ENCODE measurements at places on chromosomes 1 and 21.
A peak's percentile ranks its signal among the peaks of the same experiment; 100 is the strongest.

- DNase-seq, result no peak
These were observed 717.3 kb downstream of the MATN1 start for GRCh38 chr1:30005972-30006619.

- DNase-seq, result peak; percentile 9
These were observed 846 bp upstream of the PER3 start for GRCh38 chr1:7783178-7783711.

GRCh38 chr1:178704833-178705232 lies 20.2 kb upstream of the RALGPS2 start:
- DNase-seq, result no peak

DNA sequence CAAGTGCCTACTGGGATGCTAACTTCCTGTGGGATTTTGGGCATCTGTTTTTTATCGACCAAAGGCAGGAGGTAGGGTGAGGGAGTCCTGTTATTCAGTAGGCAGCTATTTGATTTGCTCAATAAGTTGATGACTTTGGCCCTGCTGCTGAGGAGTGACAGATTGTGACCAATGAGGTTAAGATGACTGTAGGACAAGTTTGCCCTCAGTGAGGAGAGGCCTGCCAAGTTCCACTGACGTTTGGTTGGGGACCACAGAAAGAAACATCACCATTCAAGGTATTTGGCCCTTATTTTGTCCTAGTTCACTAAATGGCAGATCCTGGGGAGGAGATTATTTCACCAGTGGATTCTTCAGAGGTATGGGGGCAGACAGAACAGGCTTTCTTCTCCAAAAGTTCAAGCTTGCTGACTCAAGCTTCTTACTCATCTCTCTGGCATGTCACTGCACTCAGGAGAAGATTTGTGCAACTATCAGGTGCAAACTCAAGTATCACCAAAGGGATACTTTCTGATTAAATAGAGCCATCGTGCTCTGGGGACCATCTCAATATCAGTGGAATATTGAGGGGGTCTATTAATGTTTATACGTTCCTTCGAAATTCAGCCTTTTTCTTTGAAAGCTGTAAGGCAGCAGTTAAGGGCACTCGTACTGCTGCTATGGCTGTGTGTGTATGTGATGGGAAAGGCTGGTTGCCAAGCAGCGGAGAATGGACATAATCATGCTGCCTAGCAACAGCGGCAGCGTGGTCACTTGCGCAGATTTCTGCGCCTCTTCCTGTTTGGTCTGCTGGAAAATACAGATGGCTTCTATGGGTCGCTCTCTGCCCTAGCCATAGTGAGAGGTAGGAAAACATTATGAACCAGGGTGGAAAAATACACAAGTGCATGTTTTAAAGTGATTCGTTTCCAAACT lies 78.7 kb downstream of the PBX1 start:
- DNase-seq, result no peak

GRCh38 chr21:20882462-20883407 lies 115.5 kb upstream of the NCAM2 start:
- no peak for DNase-seq

- DNase-seq, result no peak
These were observed 22.9 kb downstream of the ZBTB21 start for GRCh38 chr21:41987310-41987709.

DNA sequence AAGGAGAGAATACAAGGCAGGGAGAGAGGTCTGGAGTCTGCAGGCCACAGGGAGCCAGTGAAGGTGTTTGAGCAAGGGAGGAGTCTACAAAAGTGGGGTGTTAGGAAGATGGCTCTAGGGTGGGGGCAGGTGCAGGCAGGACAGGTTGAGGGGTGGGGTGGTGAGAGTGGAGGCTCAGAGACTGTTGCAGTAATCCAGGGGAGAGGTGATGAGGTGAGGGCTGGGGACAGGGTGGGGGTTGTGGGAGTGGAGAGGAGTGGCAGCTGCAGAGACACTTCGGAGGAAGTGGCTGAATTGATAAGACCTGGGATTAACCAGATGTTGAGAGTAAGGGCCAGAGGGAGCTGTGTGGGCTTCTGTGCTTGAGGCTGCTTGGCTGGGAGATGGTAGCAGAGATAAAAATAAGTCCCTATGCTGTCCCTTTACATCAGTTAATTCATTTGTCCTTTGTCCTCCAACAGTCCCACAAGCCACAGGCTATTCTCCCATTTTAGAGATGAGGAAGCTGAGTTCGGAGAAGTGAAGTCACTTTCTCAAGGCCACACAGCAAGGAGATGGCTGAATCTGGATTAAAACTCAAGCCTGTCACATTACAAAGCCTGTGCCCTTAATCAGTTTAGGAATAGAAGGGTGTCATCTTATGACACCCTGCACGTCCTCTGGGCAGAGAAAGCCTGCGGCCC lies 54.8 kb upstream of the SYNC start:
- DNase-seq, result no peak

- DNase-seq, result no peak
These were observed 12.2 kb downstream of the PFKL start for GRCh38 chr21:44312089-44312488.

- DNase-seq, result peak; percentile 25
These were observed 39.3 kb downstream of the PLEKHA6 start for GRCh38 chr1:204320382-204320804.

- no peak for DNase-seq
These were observed 982 bp downstream of the SCCPDH start for GRCh38 chr1:246725191-246725590.

DNA sequence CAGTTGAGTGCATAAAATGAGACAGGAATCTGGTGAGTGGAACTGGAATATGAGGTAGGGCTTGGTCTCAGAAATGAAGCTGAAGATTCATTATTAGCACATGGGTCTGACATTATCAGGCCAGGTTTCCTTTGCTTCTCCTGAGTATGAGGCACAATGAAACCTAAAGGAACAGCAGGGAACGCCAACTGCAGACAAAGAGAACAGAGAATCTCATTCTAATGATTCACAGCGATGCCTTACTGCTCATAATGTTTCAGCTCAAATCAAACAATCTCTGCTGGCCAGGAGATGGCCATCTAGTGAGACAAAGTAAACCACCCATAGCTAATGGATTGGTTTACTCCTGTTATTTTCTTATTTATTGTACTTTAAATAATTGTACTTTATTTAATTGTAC lies 133.5 kb downstream of the C1orf21 start:
- no peak for DNase-seq

DNA sequence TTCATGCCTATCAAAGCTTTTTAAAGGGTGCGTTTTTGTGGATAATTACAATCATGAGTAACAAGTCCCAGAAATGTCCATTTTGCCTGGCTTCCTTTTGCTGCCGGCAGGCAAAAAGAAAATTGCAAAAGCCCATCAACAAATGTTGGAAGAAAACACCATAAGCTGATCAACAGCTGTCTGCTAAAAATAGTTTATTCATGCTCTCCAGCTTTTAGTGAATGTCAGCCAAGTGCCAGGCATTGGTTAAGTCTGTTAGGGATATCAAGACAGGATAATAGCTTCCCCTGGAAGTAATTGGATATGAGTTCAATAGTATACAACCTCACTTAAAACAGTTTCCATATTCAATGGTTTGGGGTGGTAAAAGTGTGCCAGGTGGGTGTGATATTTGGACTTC lies 13.6 kb upstream of the AGMAT start:
- no peak for DNase-seq

DNA sequence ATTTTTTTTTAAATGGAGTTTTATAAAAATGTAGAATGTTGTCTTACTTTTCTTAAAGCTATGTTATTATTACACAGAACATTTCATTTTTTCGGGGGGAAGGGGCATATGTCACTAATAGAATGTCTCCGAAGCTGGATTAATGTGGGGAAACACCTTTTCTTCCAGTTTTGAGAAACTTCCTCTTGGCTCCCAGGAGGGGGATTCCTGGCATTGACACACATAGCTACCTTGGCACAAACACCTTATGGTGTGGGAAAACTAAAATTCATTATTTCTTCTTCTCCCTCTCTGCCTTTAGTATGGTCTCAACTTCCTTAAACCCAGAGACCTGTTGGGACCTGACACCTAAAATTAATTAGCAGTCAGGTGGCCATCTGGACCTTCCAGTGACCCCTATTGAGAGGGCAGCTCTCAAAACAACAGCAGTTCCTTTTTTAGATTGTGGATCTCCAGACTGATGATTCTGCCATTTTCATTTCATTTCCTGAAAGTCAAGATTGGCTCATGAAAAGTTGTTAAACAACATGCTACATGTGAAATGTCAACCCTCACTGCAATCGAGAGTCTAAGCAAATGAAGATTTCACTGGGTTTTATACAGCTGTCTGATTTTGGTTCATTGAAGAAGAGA lies 70.1 kb upstream of the EDEM3 start:
- DNase-seq, result no peak

- no peak for DNase-seq
These were observed 37.4 kb downstream of the VANGL1 start for GRCh38 chr1:115679141-115679611.

DNA sequence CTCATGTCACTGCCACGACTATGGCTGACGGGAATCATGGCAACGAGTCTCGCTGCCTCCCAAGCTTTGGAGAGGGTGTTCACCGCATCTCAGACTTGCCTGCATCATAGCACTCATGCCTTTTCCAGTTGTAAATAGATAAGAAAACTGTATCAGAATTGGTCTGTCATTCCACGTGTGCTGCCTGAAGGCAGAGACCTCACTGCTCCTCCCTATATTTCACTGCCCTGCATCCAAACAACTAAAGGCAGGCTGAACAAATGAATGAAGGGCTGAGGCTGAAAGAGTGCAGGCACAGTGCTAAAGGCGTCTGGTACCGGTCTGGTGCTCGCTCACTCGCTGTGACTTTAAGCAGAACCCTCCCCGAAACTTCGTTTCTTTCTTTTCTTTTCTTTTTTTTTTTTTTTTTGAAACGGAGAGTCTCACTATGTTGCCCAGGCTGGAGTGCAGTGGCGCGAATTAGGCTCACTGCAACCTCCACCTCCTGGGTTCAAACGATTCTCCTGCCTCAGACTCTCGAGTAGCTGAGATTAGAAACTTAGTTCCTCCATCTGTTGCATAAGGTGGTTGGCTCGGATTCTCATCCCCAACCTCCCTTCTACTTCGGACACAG lies 542 bp downstream of the EIF2B3 start:
- no peak for DNase-seq
